Activated CD4-positive, CD25-positive, alpha-beta regulatory T cell treated with anti-CD3 and anti-CD28 coated beads, Interleukin-2, amount 50 U/mL, for 24 hours (primary cell): ENCODE measurements at places on chromosomes 2 and 18.

DNA sequence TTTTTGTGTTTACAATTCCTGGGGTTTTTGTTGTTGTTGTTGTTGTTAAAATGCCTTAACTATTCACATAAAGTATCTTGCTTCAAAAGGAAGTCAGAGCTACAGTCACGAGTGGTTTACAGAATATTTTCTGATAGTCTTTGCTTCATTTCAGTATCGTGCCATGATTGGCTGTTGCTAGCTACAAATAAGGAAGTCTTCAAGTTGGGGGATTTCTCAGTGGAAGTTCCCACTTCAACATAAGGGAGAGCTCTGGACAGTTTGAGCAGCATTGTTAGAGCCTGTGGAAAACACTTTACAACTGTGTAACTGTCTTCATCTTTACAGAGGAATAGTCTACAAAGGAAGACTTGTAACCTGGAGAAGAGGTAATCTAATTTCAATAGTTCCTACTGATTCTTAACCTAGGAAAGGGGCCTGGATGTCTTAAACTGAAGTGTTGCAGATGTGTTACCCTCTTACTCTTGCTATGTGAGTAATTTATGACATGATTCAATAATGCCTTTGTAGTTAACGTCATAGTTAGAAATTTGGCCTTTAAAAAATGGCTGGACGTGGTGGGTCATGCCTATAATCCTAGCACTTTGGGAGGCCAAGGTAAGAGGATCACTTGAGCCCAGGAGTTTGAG, 23.4 kb upstream of the TANK start:
- ATAC-seq: peak; percentile 78

DNA sequence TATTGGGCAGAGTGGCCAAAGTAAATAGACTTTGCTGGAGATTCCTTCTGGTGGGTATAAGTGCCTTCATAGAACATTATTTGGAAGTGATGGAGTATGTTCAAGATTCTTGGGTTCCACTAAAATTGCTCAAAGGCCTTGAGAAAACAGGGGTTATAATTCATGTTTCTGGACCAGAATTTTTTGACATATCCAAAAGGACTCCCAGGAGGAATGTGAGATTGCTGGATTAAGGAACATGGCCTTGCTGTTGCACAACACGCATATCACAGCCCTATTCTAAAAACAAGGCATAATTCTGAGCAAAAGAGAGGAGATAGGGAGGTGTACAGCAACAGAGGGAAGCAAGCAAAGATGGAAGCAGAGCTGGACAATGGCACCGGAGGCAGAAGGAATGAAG, 111.7 kb upstream of the TNP1 start:
- no peak for ATAC-seq

GRCh38 chr2:126275098-126275497, 380.9 kb upstream of the GYPC start:
- no peak for ATAC-seq

DNA sequence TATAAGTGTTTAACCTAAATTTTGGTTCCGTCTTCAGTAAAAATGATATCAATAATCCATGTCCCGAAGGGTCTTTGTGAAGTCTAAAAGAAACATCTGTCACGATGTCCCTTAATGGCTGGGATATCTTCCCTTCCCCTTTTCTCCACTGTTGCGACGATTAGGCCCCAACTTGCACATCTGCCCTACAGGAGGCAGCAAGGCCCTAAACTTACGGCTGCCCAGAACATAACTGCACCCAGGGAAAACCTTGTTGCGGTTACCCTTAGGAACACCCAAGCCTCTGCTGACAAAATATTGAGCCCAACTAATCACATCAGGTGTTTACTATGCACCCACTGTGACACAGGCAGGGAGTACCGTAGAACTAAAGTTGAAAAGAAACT, 1.3 kb upstream of the SMAD2 start:
- ATAC-seq: no peak

GRCh38 chr2:171159372-171160118, 1.1 kb downstream of the TLK1 start:
- peak; percentile 12 for ATAC-seq

DNA sequence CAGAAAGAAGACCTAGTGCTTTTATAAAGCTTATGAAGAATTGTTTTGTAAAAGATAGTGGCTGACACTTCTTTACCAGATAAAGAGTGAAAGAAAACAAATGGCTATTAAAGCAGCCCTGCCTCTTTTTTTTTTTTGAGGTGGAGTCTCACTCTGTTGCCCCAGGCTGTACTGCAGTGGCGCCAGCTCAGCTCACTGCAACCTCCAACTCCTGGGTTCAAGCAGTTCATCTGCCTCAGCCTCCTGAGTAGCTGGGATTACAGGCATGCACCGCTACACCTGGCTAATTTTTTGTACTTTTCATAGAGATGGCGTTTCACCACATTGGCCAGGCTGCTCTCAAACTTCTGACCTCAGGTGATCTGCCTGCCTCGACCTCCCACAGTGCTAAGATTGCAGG, 12.9 kb downstream of the ARPC2 start:
- ATAC-seq: peak; percentile 8

DNA sequence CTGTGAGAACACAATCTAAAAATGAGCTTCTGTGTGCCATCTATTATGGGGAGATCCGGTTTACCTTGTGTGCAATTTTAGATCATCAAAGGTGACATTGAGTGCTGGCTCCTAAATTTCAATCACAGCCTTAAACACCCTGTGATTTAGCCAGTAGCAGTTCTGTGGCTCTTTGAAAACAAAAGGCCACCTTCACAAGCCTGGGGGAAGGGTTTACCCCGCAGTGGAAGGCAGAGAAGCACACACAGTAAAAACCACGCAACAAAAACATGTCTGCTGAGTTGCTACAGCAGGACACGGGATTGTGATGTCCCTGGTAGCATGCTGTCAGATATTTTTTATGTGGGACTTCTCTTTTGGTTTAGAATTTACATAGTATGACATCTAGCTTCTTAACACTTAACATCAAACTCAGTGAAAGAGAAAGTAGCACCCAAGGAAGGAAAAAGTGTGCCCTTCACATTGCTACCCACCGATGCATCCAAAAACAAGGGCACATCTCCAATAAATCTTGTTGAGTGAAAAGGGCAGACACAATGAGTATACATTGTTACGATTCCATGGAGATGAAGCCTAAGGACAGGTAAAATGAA, 56.1 kb upstream of the RNF152 start:
- no peak for ATAC-seq

- ATAC-seq: no peak
Measured at GRCh38 chr18:905307-905947, 756 bp downstream of the ADCYAP1 start.

DNA sequence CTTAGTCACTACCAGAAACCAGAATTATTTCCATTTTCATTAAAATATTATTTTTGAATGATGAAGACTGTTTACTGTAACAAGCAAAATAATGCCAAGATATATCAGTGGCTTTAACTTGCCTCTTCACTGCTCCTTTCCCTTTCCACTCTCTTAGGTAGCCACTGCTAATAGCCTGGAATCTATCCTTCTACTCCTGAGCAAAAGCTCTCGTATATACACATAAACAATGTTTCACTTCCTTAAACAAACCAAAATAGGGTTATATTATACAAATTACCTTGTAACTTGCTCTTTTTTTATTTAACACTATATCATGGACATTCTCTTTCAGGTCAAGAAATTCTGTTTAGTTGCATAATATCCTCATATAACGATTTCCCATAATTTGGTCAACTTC, 20.8 kb downstream of the IMMT start:
- no peak for ATAC-seq

DNA sequence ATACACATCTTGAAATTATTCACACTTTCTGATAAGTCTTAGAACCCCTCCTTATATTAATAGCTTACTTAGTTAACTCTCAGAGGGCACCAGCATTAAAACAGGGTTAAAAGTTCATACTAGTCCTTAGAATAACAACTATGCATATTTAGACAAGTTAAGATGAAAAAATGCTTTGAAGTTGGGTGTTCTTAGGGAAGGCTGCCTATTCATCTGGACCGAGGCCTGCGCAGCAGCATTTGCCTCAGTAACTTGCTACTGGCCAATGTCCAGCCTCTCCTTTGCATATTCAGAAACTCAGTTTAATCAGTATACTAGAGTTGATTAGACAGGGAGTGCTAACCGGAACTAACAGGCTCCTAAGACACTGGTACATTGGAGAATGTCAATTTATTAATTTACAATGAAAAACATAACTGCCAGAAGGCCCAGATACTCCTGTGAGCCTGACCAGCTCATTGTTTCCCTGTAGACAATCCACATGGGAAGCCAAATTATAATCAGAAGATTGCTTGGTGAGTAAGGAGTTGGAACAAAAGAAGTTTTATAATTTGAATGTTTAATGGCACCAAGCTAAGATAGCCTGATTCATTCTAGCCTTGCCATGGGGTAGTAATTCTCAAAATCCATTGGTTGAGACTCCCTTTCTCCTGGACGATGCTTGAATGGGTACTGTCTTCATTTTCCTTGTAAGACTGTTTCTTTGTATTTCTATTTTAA, 48.9 kb downstream of the DYNC1I2 start:
- ATAC-seq: no peak

DNA sequence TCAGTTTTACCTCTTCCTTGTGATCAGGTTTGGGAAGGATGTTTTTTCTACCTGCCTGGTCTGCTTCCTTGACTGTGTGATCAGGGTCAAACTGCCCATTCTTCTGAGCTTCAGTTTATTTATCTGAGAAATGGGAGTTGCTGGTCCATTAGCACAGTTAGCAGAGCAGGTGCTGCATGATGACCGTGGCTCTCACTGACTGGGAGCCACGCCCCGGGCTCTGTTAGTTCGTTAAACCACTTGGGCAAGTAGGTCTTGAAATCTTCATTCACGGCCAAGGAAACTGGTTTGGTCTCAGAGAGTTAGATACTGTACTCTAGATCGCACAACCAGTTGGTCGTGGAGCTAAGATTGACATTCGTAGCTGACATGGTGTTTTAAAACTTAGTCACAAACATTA, 41.7 kb downstream of the INPP5D start:
- ATAC-seq: no peak
